Thoracic aorta endothelial cell (primary cell): ENCODE measurements at places on chromosomes 7 and 10. TPM values are rescaled to one million over a fixed set of nuclear protein-coding genes. Genes with fewer than 3 reads are reported as not detected.

The CAV1 gene
- 1,517 and 1,602 TPM in 2 replicates for total RNA-seq

The PAPOLB gene
- 0.22 and 0.27 TPM in 2 replicates for total RNA-seq

The SFTPA1 gene
- not detected in 2 replicates for total RNA-seq

The NUDT13 gene
- total RNA-seq: 1.6 and 2.0 TPM in 2 replicates

The MNX1 gene
- not detected in 2 replicates for total RNA-seq
